ENCODE measurements at places on chromosomes 2 and 18.

DNA sequence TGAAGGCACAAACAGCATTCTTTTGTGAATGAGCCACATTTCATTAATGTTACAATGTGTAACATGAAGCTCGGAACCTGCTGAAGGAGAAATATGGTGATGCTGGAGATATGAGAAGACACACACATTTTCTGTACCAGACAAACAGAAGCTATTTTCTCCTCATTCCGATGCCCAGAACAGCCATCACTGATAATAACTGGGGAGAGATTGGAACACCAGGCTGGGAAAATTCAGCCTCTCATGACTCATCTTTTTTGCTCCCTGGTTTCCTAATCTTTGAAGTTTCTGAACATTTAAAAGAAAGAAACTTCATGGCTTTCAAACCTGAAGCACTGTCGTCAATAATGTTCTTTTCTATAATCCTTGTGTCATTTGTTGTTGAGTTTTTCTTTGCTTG is 110.9 kb downstream of the LYPD6 start:
- no peak for DNase-seq

GRCh38 chr2:111691164-111691875 is 192.7 kb downstream of the ANAPC1 start:
- DNase-seq, result no peak

DNA sequence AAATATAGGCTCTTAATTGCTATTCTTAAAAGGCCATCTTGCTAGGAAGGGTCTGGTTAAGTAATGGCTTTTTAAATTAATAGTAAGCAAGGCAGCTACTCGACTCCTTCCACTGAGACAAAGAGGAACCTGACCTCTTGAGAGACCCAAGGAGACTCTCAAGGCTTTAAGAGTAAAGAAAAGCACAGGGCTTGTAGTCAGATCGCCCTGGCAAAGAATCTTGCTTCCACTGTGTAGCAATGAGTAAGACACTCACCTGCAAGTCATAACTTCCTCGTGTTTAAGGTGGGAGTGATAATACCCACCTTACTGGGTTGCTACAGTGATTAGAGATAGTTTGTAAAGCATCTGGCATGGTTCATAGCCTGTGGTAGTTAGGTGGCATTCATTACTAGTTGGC is 274.5 kb downstream of the TSN start:
- DNase-seq, result no peak

- no peak for DNase-seq
Observed at GRCh38 chr2:129467012-129467779, 512.3 kb upstream of the RAB6C start.

- DNase-seq, result no peak
Observed at GRCh38 chr2:221895366-221896121, 323.4 kb upstream of the EPHA4 start.

GRCh38 chr2:46029332-46029811 is 267.8 kb upstream of the EPAS1 start:
- no peak for DNase-seq

- DNase-seq, result no peak
Observed at GRCh38 chr18:10062302-10063300, 148.8 kb downstream of the VAPA start.

DNA sequence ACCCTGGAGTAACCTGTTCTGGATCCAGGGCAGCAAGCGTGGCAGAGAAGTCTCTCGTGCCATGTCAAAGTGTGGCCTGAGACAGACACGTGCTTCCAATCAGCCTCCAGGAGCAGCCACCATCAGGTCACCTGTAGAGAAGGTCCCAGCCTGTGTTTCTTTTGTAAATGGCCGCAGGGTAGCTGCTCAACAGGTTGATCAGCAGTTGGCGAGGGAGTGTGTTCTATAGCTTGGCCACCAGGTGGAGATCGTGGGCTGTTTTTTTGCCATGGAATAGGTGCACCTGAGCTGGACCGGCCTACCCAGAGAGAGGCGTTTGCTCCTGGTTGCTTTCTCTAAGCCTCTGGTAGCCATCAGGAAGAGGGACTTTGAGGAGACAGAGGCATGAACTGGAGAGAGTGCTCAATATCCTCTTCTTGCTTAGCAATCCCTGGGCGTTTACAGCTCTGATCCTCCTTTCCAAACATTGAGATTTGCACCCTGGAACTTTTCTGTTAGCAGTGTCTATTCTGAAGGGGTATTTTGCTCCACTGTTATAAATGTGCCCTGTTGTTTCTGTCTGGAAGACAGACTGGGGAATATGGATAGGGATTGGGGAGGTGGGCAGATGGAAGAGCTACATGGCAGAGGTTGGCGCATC is 34.2 kb upstream of the EN1 start:
- peak; percentile 62 for DNase-seq

GRCh38 chr2:133802409-133803039 is 234.3 kb upstream of the NCKAP5 start:
- DNase-seq, result no peak

DNA sequence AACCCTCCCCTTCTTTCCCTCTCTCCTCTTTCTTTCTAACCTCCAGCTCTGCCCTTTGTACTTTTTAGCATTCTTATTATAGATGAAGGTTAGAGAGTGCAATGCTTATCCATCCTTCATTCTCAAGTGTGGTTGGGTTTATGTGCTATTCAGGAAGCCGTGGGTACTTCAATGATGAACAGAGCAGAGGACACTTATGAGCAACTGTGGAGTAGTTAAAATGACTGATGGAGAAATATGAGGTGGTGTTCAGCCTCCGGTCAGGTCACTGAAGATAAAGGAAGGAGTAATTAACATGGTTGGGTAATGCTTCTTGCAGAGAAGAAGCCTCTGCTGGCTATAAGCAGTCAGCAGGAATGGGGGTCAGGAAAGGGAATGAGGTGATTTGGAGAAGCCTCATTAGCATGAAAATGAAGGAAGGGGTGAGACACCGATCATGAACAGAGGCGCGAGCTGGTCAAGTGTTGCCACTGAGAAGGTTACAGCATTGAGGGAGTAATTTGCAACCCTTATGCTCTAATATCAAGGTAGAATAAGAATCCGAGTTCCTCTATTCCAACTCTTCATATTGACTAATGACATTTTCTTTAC is 174.7 kb downstream of the LPIN1 start:
- DNase-seq, result no peak

GRCh38 chr2:1751767-1752725 is 7.7 kb upstream of the PXDN start:
- DNase-seq, result no peak
